Left ventricle myocardium superior (tissue), 1 donor: ENCODE measurements at places on chromosomes 2 and 18.

DNA sequence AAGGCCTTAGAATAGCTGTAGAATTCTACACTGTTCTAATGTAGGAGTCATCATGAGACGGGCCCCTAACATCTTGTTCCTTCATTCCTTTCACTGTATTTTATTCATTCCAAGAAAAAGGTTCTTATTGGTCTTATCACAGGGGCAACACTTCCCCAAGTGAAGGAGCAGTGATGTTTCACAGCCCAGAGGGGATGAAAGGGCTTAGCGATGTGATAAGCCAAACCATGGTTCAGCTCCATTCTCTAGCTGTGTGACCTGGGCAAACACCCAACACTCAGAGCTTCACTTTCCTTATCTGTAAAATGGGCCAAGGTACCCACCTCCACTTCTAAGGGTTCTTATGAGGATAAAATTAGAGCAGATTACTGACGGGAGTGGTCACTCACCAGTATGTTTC is 25.4 kb upstream of the HS6ST1 start:
- DNase-seq: no peak

- DNase-seq: no peak
These were observed 100.8 kb downstream of the CCDC141 start for GRCh38 chr2:178949151-178949550.

DNA sequence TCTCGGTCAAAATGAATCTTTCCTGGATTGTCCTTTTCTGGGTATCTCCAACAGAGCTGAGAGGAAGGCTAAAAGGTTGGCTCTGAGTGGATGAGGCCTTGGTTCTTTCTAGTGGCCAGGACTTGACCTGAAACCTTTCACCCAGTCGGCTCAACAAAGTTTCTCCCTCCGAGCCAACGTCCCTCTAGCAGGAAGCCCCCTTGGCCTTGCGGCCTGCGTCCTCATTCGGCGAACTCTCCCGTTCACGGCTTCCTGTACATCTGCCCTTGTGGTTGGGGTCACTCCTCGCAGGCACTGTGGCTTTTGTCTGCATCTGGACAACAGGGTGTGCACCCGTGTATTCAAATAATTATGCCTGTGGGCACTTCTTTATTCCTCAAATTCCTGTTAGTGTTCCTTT is 9.4 kb upstream of the SIX3 start:
- DNase-seq: no peak

GRCh38 chr2:150260636-150261035 is 226.8 kb downstream of the RND3 start:
- DNase-seq: no peak

DNA sequence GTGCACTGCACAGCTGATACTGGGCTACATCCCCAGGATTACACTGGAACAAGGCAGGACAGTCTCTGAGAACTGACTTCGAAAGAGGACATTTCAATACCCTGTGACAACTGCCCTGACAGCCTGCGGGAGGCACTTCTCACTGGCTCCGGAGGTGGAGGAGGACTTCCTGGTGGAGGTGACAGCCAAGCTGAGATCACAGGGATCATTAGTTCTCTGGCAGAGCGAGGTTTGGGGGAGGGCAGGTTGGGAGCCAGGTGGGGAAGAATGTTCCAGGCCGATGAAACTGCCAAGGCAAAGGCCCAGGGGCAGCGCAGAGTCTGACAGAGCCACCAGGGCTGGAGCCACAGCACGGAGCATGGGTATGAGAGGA is 28.0 kb upstream of the NPAS2 start:
- no peak for DNase-seq

- DNase-seq: no peak
These were observed 510.3 kb downstream of the ZNF804A start for GRCh38 chr2:185108588-185108987.

GRCh38 chr2:32482471-32482870 is 125.6 kb downstream of the BIRC6 start:
- no peak for DNase-seq

DNA sequence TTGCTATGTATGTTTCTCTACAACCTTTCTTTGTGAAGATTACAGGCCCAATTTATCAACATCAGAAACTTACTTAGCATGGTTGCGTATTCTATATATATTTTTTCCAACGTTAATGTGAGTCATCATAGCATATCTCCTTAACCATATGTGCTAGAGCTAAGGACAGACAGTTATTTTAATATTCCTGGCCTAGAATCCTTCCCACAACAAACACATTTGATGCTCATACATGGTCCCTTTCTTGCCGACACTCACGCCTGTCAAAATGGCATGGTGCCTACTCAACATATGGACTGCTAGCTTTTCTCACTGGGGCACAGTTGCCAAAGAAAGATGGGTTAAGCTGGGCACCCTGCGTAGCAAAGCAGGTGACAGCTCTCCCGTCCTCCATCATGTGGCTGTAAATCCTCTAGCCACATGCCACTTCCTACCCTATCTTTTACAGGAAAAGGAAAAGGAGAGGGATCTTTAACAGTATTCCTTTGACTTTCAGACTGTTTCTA is 75.2 kb upstream of the GALNT5 start:
- no peak for DNase-seq

DNA sequence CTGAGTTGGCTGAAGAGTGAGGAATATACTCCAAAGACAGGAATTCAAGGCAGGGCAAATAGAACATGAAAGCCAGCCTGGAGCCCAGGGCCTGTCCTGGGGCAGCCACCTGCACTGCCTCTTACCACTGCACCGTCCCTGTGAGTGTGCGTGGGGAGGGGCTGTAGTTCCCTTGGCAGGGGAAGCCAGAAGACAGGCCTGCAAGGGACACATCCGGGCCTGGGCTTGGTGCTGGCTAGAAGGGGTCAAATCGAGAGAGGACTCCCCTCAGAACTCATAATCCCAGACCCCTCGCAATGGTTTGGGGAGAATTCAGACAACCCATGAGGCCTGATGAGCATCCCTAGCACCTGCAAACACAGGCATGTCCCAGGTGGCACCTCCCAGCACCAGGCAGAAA is 87.0 kb downstream of the HDAC4 start:
- DNase-seq: no peak

GRCh38 chr2:238694136-238694755 is 153.6 kb upstream of the TWIST2 start:
- DNase-seq: no peak

- DNase-seq: no peak
These were observed 150.2 kb upstream of the DOK6 start for GRCh38 chr18:69250305-69251151.

DNA sequence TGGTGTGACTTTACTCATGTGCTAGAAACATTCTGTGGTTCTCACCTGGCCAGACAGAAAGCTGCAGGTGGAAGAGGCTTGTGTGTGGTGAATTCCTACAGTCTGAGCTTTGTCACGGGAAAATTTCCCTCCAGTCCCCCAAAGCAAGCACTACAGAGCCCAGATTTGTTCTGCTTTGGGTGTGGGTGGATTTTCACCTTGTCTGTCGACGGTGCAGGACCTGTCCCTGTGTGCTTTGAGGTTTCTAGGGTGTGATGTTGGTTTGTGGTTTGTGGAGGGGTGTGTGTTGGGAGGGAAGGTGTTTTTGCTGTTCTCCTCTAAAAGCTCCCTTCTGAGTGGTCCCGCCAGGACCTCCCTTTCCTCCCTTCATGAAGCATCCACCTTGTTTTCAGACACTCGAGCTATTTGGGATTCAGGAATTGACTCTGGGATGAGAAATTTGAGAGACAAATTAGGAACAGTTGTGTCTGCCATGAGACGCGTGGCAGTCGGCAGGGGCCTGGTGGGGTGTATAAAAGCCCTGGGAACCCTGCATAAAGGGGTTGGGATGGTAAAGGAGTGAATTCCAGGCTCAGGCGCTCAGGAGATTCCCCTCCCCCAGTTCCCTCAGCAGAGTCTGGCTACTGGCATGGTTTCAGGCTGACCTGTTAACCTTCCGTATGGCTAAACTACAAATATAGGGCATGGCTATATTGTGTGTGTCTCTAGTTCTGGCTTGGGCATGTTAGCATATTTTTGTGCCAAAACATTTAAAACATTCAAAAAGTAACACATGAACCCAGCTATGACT is 65.5 kb downstream of the DGKD start:
- no peak for DNase-seq

GRCh38 chr2:28624793-28625701 is 126.6 kb upstream of the PPP1CB start:
- peak; percentile 75 for DNase-seq

- no peak for DNase-seq
These were observed 88.5 kb upstream of the COL5A2 start for GRCh38 chr2:189267925-189268579.
